Activated T-cell treated with anti-CD3 and anti-CD28 coated beads for 48 hours (primary cell): ENCODE measurements at places on chromosomes 2 and 18.

DNA sequence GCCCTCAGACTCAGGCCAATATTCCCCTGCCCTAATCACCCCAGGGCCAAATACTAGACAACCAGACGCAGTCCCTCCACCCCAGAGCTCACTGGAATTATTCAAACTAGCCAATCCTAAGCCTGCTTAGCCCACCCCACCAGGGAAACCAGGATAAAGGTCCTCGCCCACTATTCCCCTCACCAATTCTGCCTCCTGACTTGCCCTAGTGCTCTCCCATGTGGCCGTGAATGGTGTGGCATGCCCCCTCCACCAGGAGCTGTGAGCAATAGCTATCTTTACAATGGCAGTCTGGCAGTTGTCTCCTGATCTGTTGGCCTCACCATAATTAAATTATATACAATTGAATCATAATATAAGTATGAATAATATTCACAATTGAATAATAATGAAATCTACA is 42.3 kb downstream of the FAM124B start:
- no peak for DNase-seq

- DNase-seq, result no peak
Measured at GRCh38 chr18:79275461-79275860, 120.3 kb upstream of the NFATC1 start.

DNA sequence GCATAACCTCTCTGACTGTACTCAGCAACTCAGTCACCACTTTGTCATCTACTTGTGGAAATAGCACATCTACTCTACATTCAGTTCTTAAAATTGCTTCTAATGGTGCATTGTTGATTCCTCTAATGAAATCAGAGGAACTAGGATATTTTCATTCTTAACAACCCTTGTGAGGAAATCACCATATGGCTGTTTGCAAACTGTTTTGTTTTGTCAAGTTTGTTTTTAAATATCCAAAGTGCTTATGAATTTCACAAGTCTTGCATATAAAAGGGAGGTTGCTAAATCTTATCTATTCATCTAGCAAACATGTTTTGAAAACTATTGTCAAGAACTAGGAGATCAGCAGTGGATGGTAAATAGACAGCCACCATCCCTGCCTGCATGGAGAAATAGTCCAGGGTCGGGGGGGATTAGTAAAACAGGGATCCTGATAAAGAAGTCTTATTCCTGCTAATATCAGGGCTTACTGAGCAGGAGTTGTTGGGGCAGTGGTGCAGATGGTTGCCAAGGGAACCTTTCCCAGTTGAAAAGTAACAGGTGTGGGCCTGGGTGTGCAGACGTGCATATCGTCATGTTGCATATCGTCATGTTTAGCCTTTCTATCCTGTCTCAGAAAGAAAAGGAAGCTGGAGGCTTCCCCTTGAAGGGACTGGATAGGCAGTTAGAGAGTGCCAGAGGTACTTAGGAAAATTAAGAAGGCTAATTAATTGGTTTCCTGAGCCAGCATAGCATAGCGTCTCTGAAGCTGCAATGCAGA is 7.5 kb upstream of the MYO3B start:
- DNase-seq, result no peak

GRCh38 chr2:99762714-99763113 is 272.9 kb upstream of the REV1 start:
- DNase-seq, result no peak

GRCh38 chr18:22549260-22549937 is 131.7 kb upstream of the CTAGE1 start:
- DNase-seq, result no peak

DNA sequence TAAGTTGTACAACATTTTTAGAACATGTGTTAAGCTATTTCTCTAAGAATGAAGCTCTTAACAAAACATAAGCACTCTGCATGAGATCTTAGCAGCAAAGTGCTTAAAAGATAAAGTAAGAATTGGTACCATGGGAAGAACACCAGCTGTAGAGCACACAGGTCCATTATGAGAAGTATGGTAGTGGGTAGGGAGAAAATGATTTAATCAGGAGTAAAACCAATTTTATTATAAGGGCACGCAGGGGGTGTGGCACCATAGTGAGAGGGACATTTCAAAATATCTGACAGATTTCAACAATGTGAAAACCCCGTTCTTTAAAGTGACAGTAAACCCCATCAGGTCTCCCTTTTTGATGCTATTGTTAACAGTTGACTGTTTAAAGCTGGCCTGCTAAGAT is 492.9 kb downstream of the ARHGAP15 start:
- no peak for DNase-seq

- DNase-seq, result no peak
Measured at GRCh38 chr2:7116511-7116910, 199.3 kb downstream of the RNF144A start.

DNA sequence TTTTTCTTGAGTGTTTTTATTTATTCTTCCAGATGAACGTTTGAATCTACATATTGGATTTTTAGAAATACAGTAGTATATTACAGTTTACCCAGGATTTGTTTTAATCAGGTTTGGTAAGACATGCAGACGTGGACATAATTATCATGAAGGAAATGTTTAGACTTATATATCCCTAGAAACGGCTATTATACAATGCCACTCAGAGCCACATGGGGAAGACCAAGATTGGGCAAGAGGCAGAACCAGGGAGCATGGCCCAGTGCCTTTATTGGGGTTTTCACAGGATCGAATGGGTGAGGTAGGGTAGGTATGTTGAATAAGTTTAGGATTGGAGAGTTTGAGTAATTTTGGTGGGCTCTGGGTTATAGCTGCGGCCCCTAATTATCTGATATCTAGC is 212.2 kb downstream of the CAMKMT start:
- no peak for DNase-seq

- no peak for DNase-seq
Measured at GRCh38 chr2:42353792-42354429, 7.1 kb downstream of the COX7A2L start.

- DNase-seq, result no peak
Measured at GRCh38 chr2:145267451-145267850, 747.5 kb upstream of the ZEB2 start.

- no peak for DNase-seq
Measured at GRCh38 chr2:241150660-241151530, 628 bp downstream of the PPP1R7 start.

DNA sequence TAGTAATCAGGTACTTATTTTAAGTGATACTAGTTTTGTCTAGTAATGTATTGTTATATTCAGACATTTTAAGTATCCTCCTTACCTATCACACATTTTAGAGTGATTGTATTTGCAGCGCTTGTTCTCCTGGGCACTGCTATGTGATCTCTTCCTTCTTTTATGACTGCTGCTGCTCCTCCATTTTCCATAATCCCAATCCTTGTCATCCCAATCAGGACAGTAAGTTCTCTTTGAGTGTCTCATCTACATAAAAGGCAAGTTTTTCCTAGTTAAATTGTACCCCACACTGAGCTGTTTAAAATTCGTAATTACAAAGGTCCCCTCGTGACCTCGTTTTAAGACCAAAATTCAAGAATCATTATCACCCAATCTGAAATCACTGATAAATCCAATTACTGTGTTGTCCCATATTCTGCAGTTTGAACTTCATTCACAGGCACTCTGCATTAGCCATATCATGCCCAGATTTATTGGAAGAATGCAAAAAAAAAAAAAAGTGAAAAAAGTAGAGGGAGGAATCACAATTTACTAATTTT is 2.8 kb downstream of the CLK1 start:
- DNase-seq, result no peak

DNA sequence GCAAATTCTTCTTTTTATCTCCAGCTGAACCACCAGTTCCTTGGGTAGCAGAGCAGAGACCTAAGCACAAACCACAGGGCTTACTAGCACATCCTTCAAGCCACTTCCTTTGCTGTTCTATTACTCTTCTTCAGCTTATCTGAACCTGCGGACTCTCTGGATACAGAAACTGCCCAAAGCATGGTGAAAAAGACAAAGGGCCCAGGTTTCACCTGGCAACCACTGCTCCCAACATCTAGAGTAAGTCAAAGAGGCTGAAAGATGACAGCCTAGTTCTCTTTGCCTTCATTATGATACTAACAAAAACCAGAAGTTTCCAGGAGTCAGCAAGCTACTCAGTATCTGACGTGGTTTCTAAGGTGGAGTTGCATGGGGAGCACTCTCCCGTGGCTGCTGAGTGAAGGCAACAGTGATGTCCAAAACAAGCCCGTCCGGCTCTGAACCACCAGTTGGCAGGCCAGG is 43.4 kb downstream of the KANSL3 start:
- DNase-seq, result no peak

- no peak for DNase-seq
Measured at GRCh38 chr2:120596191-120596811, 139.4 kb upstream of the GLI2 start.

DNA sequence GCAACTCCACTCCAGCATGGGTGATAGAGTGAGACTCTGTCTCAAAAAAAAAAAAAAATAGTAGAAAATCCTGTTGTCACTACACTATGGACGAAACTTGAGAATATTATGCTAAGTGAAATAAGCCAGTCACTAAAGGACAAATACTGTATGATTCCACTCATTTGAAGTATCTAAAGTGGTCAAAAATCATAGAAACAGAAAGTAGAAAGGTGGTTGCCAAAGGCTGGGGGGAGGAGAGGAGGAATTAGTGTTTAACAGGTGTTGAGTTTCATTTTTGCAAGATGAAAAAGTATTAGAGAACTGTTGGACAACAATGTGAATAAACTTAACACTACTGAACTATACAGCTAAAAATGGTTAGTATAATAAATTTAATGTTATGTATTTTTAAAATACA is 18.8 kb upstream of the RMP24 start:
- no peak for DNase-seq

DNA sequence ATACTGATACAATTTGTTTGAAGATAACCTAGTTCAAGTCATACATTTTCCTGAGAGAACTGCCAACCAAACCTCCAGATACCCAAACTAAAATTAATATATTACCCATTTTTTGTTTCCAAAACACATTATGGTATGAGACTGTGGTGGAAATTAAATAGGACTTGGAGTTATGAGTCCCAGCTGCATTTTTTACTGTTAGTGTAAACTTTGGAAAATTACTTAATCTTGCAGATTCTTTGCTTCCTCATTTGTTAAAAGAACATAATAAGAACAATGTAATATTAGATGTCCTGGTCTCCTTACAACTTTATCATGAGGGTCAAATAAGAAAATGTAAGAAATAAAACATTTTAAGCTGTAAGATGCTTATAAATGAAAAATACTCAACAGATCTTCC is 98.2 kb upstream of the TRIB2 start:
- no peak for DNase-seq

DNA sequence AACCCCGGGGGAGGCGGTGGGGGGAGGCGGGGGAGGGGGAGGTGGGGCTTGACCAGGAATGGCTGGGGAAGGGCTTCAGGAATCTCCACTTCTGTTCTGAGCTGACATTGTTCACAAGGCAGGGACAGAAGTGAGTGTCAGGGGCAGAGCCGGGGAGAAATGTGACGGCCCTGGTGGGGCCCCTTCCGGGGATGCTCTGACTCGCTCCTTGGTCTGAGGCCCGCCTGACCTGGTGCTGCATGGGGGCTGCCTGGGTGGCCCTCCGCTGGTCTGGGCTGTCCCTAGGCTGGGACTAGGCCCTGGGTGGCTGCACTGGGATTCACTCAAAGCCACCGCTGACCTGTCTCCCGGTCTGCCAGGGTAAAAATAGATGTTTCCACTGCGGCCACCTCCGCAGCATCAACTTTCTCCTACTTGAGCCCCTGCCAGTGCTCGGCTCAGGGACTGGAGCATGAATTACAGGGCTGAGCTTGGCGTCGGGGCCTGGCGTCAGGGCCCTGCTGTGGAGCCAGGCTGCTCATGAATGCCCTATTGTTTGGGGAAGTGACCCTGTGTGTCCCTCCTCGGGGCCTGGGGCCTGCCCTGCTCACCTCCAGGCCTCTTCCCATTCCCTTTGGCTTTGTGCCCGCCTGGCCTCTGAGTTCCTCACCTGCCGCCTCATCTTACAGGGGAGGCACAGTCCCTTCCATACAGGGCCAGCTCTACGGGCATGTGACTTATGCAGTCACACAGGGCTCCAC is 247.5 kb downstream of the DYSF start:
- DNase-seq, result no peak

GRCh38 chr2:12778369-12778768 is 61.6 kb downstream of the TRIB2 start:
- no peak for DNase-seq

DNA sequence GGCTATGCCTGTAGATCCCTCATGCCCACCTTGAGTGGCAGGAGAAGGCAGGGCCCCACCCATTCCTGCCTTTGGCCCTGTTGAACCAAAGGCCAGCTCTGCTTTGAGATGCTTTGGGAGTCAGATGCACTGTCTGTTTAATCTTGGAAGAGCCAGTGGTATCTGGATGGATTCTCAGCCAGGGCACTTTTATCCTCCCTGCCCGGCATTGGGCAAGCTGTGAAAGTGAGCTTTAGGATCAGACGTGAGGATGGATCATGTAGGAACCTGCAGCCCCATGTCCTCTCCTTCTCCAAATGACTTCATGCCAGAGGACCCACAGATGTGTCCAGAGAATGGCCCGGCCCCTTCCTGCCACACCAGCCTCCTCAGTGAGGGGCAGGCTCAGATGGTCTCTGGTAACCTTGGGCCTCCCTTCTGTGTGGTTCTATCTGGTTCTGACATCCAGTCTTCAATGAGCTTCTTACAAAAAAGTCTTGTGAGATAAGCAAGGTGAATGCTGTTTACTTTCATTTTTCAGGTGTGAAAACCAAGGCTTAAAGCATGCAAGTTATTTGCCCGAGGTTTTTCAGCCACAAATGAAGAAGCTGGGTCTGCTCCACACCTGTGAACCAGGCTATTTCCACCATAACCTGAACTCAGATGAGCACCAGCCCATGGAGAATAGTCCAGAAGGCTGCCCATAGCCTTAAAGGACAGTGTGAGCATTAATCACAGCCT is 123.8 kb downstream of the KCTD1 start:
- DNase-seq, result no peak

DNA sequence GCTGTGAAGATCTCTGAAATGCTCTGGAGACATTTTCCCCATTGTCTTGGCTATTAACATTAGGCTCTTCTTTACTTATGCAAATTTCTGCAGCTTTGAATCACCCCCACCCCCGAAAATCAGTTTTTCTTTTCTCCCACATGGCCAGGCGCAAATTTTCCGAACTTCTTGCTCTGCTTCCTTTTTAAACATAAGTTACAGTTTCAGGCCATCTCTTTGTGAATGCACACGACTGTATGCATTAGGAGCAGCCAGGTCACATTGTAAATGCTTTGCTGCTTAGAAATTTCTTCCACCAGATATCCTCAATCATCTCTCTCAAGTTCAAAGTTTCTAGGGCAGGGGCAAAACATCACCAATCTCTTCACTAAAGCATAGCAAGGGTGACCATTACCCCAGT is 106.8 kb downstream of the PARD3B start:
- DNase-seq, result no peak

DNA sequence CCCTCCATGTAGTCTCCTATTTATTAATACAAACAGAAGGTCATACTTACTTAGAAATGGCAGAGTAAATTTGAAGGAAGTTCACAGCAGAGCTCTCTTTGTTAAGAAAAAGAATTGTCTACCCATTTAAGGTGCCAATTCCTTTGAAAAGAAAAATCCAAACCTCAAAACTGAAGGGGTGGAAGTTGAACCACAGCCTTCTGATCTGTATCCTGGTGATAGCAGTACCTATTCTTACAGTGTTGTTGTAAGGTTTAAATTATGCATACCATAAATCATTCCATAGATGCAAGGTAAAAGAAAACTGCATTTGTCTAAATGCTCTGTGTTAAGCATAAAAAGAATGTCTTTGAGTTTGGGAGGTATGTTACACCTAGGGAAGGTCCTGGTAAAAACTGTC is 47.6 kb downstream of the COBLL1 start:
- no peak for DNase-seq
